ENCODE measurements at places on chromosomes 13 and 19. TPM values are rescaled to one million over a fixed set of nuclear protein-coding genes. Genes with fewer than 3 reads are reported as not detected.

The IGSF23 gene
- total RNA-seq = not detected

- no peak overlapping the region for H3K4me3 ChIP-seq
- no peaks in the 10 kb centered on the region for H3K27me3 ChIP-seq
- no peak for DNase-seq
- no peak overlapping the region for H3K27ac ChIP-seq
- no peaks in the 10 kb centered on the region for H3K36me3 ChIP-seq
- peaks cover 5% of the 10 kb centered on the region for H3K4me1 ChIP-seq
Observed at GRCh38 chr13:110774051-110774450, 60.6 kb downstream of the ING1 start.

DNA sequence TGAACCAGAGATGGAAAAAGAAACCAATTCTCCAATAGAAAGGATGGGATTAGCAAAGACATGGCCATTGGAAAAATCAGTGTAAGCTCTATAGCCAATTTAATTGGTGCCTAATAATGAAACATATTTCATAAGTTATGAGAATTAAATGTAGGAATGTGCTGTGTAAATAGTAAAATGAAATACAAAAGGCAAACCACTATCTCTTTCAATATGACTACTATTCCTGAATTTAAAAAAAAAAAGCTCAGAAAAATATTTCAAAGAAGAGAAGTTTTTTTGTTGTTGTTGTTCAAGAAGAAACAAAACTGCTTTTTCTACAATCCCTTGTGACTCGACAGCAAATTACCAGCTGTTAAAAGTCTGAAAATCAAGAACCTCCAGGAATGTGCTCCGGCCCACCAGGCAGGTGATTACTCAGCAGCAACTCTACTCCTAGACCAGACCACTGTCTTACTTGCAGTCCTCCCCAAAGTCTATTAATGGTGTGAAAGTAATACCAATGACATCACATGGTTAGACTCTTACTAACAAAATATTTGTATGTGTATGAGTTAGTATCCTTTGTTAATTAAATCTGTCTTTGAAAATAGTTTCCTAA is 362.4 kb downstream of the KCTD12 start:
- no peaks in the 10 kb centered on the region for H3K27me3 ChIP-seq
- H3K27ac ChIP-seq = no peak overlapping the region
- H3K36me3 ChIP-seq = no peaks in the 10 kb centered on the region
- no peak for DNase-seq

DNA sequence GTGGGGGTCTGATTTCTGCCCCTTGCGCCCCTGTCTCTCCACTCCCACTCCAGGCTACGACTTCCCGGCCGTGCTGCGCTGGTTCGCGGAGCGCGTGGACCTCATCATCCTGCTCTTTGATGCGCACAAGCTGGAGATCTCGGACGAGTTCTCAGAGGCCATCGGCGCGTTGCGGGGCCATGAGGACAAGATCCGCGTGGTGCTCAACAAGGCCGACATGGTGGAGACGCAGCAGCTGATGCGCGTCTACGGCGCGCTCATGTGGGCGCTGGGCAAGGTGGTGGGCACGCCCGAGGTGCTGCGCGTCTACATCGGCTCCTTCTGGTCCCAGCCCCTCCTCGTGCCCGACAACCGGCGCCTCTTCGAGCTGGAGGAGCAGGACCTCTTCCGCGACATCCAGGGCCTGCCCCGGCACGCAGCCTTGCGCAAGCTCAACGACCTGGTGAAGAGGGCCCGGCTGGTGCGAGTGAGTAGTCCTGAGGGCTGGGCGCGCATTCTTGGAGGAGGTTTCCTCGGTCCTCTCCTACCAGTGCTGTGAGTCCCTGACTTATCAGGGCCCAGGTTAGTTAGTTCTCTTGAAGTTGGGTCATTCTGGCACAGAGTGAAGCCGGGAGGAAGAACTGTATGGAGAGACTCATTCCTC is 12.7 kb downstream of the EHD2 start:
- H3K27ac ChIP-seq = no peak overlapping the region
- peaks cover 17% of the 10 kb centered on the region for H3K4me1 ChIP-seq
- H3K36me3 ChIP-seq = no peaks in the 10 kb centered on the region
- no peak overlapping the region for H3K4me3 ChIP-seq
- H3K27me3 ChIP-seq = no peaks in the 10 kb centered on the region

- H3K27me3 ChIP-seq = no peaks in the 10 kb centered on the region
- H3K27ac ChIP-seq = no peak overlapping the region
- no peaks in the 10 kb centered on the region for H3K36me3 ChIP-seq
- DNase-seq = no peak
Observed at GRCh38 chr19:31907661-31908060, 437.7 kb upstream of the ZNF507 start.

GRCh38 chr19:28185646-28186045 is 1027.3 kb downstream of the UQCRFS1 start:
- no peaks in the 10 kb centered on the region for H3K4me1 ChIP-seq
- no peaks in the 10 kb centered on the region for H3K27me3 ChIP-seq
- no peak overlapping the region for H3K27ac ChIP-seq
- no peak overlapping the region for H3K4me3 ChIP-seq
- no peak for DNase-seq
- no peaks in the 10 kb centered on the region for H3K36me3 ChIP-seq

- no peaks in the 10 kb centered on the region for H3K36me3 ChIP-seq
- H3K27ac ChIP-seq = peak overlapping the region; percentile 56
- no peak overlapping the region for H3K4me3 ChIP-seq
- peak; percentile 93 for DNase-seq
Observed at GRCh38 chr19:47511128-47511517, 3.7 kb downstream of the NAPA start.

- no peak for DNase-seq
- H3K4me1 ChIP-seq = no peaks in the 10 kb centered on the region
- H3K27ac ChIP-seq = no peak overlapping the region
- no peaks in the 10 kb centered on the region for H3K27me3 ChIP-seq
- no peaks in the 10 kb centered on the region for H3K36me3 ChIP-seq
Observed at GRCh38 chr19:18802354-18802753, 11.2 kb upstream of the COMP start.

Measured in ovary (tissue), 10 donors.